Fibroblast of gingiva (primary cell): ENCODE measurements at places on chromosomes 6 and 20.

GRCh38 chr20:16283978-16284377 is 289.3 kb downstream of the KIF16B start:
- DNase-seq = no peak

DNA sequence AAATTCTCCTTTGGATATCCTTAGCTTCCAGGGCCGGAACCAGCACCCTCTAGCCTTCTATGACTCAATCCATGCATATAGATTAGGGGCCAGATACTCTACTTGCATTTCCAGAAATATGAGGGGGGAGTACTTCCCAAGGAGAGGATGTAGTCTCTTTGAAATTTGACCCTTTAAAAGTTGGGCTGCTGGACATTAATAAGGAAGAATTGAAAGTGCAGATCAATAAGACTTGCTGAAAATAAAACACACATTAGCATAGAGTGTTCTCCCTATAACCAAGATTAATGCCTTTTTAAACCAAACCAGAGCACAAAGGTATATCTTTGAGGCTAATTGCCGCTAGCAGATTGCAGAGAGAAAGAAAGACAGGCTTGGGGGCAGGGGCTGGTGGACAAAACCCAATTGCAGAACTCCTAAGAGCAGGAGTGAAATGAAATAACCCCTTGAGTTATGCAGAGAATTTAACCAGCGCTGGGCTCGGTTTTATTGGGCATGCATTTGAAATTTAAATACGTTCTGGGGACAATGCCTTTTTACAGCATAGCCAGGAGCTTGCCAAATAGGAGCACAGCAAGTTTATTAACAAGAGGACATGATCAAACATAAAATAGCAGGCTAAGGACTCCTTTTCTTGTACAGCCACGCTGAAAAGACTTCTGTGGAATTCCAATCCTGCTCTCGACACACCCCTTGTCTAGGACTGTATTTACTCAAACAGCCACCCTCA is 108.2 kb upstream of the SALL4 start:
- no peak for DNase-seq

DNA sequence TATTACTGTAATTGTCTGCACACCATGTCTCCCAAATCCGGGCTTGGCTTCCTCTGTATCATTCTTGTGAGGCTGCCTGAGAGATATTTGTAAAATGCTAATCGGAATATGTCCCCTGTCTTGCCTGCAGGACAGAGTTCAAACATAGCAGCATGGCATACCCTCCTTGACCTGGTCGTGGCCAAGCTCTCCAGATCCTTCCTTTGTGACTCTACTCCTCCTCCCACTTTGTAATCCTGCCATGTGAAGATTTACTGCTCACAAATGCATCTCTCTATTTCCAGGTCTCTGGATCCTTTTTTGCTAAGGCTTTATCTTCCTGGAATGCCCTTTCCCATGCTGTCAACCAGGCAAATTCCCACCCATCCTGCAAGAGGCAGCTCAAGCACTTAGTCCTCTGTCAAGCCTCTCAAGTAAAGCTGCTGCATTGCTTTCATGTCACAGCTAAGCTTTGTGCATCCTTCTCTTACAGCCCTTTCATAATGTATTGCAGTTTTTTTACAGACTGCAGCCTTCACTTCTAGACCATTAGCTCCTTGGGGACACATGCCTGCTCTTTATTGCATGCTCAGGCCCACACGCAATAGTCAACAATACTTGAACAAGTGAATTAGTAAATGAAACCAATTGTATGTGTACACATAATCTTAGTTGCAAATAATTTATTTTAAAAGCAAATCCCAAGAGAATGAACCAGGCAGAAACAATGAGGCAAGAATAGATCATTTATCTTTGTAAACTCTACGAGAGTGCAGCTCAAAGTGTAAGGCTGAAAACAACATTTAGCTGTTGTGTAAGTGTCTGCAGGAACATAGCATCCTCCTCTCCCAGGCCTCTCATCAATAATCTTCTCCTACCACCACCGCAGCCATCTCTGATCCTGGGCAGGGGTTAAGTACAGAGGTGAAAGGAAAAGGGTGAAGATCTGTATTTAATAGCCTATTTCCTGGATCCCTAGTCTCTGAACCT is 45.8 kb downstream of the HIVEP2 start:
- DNase-seq = peak; percentile 46

- peak; percentile 65 for DNase-seq
These were observed 259.0 kb downstream of the SYNE1 start for GRCh38 chr6:152378169-152378568.

DNA sequence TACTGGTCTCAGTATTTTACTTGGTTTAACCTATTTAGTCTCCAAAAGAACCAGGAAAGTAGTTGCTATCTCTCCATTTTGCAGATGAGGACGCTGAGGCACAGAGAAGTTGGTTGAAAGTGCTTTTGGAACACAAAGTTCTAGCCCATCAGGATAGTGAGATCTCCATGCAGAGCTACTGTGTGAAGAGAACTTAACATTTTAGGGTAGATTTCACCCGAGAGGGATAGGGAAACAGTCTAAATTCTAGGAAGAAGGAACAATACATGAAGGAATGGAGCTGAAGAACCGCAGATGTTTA is 65.1 kb downstream of the PHACTR2 start:
- DNase-seq = no peak

GRCh38 chr20:16287776-16288175 is 285.5 kb downstream of the KIF16B start:
- DNase-seq = no peak

GRCh38 chr6:140202964-140203515 is 828.6 kb upstream of the CITED2 start:
- no peak for DNase-seq

GRCh38 chr6:155949256-155949655 is 493.6 kb upstream of the NOX3 start:
- DNase-seq = no peak

DNA sequence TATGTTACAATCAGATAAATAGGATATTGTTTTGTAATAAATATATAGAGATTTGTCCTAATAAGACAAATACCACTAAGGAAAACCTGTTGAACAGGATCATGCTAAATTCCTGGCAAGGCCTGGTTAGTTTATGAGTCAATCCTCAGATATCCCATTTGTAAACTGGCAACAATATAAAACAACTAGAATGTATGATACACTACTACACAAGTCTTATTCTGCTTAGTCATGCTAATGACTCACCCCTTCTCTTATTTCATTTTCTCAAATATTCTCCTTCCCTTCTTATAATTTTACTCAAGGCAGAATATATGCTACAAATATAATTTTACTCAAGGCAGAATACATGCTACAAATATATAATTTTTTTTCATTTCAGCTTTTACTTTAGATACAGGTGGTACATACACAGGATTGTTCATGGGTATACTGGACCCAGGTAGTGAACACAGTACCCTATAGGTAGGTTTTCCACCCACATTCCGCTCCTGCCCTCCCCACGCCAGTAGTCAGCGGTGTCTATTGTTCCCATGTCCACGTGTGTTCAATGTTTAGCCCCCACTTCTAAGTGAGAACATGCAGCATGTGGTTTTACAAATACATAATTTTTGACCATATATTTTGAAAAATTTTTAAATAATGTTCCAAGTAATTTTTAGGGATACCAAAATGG is 6.3 kb downstream of the OSER1 start:
- DNase-seq = peak; percentile 88

GRCh38 chr6:47722194-47722593 is 23.8 kb downstream of the ADGRF4 start:
- DNase-seq = no peak

DNA sequence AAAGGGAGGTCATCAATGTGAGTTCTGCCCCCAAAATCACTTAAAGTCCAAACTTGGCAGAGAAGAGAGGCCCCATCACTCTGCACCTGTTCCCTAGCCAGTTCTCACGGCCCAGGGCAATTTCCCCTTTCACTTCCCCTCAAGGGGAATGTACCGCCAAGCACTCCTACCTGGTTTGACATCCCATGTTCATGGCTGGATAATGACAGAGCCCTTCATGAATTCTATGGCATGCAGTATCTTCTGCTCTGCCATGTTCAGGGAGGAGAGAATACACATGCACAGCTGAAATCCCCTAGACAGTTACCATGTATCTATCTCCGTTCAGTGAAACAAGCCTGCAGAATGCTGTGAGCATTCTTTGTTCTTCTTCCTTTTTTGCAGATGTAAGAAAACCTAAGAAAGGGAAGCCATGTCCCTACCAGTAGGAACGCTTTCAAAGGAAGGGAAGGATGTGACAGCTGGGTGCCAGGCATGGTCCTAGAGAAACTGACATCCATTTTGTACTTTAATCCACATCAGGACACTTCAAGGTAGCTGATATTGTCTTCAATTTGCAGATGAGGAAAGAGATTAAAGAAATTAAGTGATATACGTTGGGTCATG is 79.8 kb upstream of the ARID1B start:
- DNase-seq = no peak

- DNase-seq = no peak
These were observed 108.0 kb downstream of the RIN2 start for GRCh38 chr20:19866070-19866469.

GRCh38 chr6:133170602-133171001 is 70.6 kb upstream of the EYA4 start:
- DNase-seq = no peak

DNA sequence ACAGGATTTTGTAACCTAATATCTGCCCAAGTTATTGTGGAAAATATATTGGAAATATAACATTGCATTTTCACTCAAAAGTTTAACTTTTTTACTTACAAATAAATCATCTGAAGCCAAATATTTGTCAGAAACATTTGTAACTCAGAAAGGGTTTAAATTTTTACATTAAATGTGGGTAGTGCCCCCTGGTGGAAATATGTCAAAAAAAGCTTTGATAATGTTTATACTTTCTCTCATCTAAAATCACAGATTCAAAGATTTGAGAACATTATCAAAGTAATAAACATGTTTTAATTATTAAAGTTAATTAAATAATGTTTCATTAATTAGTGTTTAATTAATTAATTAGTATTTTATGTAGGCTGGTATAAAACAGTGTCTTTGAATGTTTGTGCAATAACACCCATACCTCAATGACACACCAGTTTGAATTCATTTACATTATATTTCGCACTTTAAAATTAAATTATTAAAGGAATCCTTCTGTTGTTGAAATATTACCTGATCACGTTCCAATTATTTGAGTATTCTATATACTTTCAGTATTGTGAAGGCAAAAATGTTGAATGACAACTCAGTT is 320.1 kb upstream of the FKBP1C start:
- no peak for DNase-seq

- DNase-seq = no peak
These were observed 64.2 kb downstream of the FKBP5 start for GRCh38 chr6:35624341-35625070.

DNA sequence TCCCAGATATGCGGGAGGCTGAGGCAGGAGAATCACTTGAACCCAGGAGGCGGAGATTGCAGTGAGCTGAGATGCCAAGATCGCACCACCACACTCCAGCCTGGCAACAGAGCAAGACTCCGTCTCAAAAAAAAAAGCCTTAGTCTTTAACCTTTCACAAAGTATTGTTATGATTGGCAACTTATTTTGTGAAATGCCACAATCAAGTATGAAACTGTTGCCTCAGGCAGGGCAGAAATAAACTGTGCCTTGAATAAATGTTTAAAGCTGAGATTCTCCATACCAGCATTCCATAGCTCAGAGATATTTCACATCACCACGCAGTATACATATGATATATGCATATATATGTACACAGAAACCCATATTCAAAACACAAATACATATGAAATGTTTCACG is 120.1 kb upstream of the CCDC28A start:
- DNase-seq = peak; percentile 54

GRCh38 chr20:18722371-18722770 is 91.2 kb upstream of the SCP2D1 start:
- DNase-seq = no peak
